NCI-H2171 treated with DMSO at 0.1 percent for 48 hours (cell line): ENCODE measurements at places on chromosomes 1 and 21.

DNA sequence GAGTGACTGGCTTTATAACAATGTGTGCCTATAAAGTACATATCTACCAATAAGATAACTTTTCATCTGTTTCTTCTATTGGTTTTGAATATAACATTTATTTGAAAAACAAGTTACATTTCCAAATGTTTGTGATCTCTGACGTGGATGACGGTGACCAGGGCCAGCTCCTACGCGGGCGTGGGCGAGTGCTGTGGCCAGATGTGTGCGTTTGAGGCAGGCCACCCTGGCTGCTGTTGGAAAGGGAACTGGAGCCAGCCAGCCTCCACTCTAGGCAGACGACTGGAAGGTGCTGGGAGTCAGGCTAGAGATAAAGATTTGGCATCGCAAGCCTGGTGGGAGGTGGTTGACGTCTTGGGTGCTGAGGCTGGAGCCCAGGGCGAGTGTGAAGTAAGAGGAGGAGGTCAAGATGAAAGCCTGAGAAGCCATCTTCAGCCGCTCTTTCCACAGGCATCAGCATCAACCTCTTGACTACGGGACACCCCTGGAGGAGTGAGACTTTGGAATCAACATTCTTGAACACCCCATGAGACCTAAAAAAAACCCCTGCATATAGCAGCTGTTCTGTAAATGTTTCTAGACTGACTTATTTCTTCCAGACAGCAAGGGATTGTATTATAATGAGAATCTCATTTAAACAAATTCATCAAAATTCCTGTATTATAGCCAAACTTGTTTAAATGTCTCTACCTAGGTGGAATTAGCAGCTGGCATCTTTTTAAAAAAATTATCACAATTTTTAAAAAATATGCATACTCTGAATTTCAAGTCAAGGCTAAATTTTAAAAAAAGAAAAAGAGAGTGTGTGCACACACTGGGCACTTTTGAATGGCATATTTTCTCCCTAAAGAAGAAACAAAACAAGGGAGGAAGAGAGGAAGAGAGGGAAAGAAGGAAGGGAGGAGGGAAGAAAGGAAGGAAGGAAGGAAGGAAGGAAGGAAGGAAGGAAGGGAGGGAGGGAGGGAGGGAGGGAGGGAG is 112.5 kb upstream of the SLC44A3 start:
- no peak for DNase-seq

GRCh38 chr1:76038287-76039004 is 36.1 kb upstream of the ST6GALNAC3 start:
- no peak for DNase-seq

GRCh38 chr1:98256700-98257099 is 335.9 kb upstream of the DPYD start:
- DNase-seq: no peak

- DNase-seq: no peak
These were observed 31.8 kb downstream of the SDCCAG8 start for GRCh38 chr1:243287652-243288051.

GRCh38 chr1:15940110-15941043 is 35.5 kb downstream of the ZBTB17 start:
- no peak for DNase-seq

DNA sequence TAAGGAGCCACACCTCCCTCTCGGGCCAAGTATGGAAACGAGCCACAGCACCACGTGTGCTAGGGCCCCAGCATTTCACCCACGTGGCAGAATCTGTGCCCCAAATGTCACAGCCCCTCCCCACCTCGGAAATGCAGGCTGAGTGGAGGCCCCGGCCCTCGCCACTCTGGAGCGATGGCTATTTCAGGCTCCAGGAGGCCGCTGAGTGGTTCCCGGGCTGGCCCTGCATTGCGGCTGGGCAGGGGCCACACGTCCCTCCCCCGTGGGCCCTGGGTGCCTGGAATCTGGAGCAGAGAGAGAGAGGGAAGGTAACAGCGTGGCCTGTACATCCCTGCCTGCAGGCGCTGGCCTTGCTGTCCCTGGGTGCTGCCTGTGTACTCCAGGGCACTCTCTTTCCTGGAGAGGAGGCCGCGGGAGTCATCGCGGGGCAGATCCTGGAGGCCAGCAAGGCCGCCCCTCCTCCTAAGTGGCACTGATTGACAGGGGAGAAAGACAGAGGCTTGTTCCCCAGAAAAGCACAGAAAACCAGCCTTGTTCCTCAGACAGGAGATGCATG is 68.0 kb upstream of the TRAPPC10 start:
- no peak for DNase-seq

- DNase-seq: no peak
These were observed 115.6 kb downstream of the XCL2 start for GRCh38 chr1:168428063-168428731.

GRCh38 chr1:167749741-167750140 is 28.0 kb downstream of the MPZL1 start:
- no peak for DNase-seq

DNA sequence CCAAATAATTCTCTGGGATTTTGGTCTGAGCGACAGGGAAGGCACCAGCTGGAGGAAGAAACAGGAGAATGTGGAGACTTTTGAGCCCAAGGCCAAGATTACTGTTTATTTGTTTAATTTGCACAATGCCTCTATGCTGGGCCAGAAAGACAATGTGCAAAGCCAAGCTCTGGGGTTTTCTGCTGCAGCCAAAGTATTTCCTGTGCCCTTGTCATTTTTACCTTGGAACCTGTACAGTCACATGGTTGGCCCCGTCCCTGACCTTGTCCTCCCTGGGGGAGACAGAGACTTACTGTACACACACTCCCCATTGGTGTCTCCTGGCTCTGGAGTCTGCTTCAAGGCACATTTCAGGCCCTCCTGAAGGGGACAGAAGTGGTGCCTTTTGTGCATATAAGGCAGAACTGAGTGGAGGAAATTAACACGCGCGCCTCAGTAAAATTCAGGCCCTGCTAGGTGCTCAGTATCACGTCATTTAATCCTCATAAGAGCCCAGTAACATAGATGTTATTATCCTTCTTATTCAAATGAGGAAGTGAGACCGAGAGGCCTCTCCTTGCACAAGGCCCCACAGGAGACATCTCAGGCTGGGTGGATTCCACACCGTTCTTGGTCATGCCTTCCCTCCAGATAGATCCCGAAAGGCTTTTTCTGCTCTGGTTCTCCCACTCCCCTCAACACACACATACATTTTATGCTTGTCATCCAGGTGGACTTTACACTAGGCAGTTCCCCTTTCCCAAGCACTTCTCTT is 21.1 kb downstream of the C1orf115 start:
- no peak for DNase-seq

DNA sequence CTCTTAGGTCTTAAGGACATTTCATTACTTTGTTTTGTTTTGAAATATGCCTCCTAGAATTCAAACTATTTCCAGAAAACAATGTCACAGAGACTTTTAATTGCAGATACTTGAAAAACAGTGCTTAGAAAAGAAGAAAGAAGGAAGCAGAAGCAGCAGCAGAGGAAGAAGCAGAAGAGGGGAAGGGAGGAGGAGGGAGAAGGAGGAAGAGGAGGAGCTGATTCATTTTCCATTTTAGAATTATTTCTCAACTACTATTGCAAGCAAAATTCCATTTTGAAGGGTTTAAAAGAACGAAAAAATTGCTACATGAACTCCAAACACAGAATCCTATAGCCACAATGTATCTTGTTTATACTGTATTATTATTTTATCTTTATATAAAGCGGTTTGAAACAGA is 13.9 kb downstream of the RC3H1 start:
- no peak for DNase-seq

- no peak for DNase-seq
These were observed 157.7 kb downstream of the DSCAM start for GRCh38 chr21:40689217-40689616.

- no peak for DNase-seq
These were observed 272.3 kb downstream of the PTPRU start for GRCh38 chr1:29508458-29509107.

DNA sequence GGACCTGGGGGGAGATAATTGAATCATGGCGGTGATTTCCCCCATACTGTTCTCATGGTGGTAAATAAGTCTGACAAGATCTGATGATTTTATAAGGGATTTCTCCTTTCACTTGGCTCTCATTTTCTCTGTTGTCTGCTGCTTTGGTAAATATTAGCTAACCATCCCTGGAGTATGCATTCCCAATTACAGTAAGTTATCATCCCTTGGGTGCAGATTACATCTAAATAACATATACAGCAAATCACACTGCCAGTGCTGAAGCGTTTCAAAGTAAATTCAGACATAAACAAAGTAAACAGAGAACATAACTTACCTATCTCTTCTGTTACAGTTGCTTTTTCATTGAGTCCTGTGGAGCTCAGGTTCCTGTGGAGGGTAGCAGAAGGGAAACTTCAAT is 38.6 kb upstream of the IGSF3 start:
- no peak for DNase-seq
